ENCODE measurements at places on chromosomes 11 and 22.

DNA sequence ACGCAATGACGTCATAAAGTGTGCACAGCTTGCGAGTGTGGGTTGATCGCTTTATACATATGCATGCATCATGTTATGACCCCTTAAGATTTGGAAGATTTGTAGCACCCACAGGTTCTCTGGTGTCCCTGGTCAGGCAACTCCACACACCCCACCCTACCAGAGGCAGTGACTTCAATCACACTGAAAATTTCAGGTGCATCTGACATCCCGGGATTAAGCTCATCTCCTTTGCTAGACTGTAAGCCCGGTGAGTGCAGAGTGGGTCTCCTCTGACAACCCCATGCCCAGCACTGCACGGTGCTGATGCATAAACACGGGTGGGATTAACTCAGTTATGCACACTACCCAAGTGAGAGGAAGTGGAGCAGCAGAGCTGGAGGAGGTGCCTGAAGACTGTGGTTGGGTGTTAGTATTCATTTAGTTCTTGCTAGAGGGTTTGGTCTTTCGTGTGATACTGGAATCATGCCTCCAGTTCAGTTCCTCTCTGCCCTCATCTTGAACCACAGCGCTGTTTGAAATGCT lies 6.5 kb downstream of the ARSA start:
- DNase-seq, result peak; percentile 43

GRCh38 chr11:110833033-110833484 lies 120.8 kb upstream of the ARHGAP20 start:
- no peak for DNase-seq

GRCh38 chr11:96167203-96167758 lies 175.7 kb downstream of the MAML2 start:
- DNase-seq, result no peak

- no peak for DNase-seq
Measured at GRCh38 chr11:79173615-79174014, 267.2 kb downstream of the TENM4 start.

- DNase-seq, result no peak
Measured at GRCh38 chr22:30452861-30453260, 19.0 kb downstream of the SEC14L3 start.

DNA sequence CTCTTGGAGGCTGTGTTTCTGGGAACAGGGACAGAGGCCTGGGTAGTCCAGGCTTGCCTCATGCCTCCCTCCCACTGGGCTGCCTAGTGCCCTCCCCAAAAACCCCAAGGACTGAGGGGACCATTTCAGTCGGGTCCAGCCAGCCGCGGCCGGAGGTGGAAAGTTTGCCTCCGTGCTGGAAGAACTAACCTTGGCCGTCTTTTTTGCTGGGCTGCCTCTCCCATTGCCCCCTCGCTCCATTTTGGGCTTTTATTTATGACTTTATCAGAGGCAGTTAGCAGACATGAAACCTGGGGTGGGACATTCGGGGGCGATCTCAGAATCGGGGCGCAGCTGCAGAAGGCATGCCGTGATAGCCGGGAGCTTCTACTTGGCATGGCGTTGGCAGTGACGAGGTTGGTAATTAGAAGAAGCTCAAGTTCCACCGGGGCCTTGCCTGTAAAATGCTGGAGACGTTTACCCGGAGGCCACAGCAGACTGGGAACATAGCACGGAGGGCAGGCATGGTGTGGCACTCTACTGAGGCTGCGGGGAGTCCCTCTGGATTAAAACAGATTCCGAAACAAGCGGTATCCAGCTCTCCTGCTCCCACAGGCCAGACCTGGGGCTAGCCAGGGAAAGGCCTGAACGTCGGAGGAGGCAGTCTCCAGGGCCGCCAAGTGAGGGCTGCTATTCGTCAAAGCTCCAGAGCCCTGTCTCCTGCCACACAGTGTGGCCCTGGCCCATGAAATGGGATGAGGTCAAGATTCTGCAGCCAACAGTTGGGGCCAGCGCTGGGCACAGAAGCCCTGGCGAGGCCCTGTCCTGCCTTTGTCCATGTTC lies 76.4 kb upstream of the PPARA start:
- no peak for DNase-seq

GRCh38 chr22:48178536-48178935 lies 1416.1 kb downstream of the TBC1D22A start:
- no peak for DNase-seq

DNA sequence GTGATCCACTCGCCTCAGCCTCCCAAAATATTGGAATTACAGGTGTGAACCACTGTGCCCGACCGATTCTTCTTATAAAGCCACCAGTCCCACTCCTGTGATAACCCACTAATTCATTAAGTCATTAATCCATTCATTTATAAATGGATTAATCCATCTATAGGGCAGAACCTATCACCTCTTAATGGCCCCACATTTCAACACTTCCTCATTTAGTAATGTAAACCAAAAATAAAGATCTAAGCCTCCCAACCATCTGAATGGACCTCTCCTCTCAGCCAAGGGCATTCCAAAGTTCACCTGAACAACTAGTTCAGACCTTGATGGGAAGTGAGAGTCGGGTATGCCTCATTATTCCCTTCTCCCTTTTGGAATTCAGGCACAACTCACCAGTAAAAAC lies 9.9 kb upstream of the MRPL11 start:
- no peak for DNase-seq
